CD4-positive, CD25-positive, alpha-beta regulatory T cell (primary cell): ENCODE measurements at places on chromosomes 16 and 17.

GRCh38 chr17:51103050-51103449 is 17.6 kb downstream of the SPAG9 start:
- no peak for DNase-seq

DNA sequence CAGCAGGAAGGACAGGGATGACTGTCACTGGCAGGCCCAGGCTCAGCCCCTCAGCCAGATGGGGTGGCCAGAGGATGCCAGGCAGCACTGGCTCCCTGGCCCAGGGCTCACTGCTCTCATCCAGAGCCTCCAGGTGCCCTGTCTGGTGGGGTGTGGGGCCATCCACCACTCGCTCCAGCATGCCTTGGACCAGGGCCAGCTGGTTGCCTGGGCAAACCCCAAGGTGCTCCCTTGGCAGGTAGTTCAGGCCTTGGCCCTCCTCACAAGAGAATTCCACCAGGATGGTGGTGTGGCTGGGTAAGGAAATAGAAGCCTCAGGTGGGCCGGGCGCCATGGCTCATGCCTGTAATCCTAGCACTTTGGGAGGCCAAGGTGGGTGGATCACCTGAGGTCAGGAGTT is 29.4 kb downstream of the LGALS9 start:
- no peak for DNase-seq

DNA sequence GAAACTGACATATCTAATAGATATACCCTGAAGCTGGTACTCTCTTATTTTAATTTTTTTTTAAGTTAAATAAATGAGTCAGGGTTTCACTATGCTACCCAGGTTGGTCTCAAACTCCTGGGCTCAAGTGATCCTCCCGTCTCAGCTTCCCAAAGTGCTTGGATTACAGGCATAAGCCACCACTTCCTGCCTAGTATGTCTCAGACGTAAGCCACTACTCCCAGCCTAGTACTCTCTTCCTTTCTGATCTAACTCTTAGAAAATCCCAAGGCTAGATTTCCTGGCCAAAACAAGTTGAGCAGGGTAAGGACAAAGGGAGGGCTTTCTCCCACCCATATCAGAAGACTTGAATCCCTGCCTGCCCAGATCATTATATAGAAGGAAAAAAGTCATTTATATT is 33.7 kb downstream of the HOXB1 start:
- DNase-seq = no peak

GRCh38 chr17:28511858-28512461 is 5.8 kb downstream of the FOXN1 start:
- DNase-seq = no peak

GRCh38 chr16:50152351-50152806 is 727 bp upstream of the TENT4B start:
- DNase-seq = no peak
